Stimulated activated CD8-positive, alpha-beta memory T cell treated with anti-CD3 and anti-CD28 coated beads, Interleukin-7, amount 100 ng/mL, for 4 hours (primary cell): ENCODE measurements at places on chromosomes 1 and 21.

DNA sequence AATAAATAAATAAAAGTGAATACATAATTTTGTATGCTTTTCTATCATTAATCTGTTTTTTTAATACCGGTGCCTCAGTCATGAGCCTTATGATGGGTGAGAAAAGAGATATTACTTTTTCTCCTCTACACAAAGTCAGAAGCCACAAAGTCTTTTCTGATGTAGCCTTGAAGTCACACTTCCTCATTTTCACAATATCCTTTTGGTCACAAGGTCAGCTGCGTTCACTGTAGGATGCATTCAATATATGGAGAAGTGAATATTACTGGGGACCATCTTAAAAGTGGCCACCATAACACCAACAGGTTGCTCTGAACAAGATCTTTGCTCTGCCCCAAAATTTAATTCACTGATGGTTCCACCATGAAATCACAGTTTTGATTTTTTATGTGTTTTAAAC, 83.3 kb upstream of the TNR start:
- DNase-seq = no peak

GRCh38 chr1:229137271-229137670, 133.6 kb upstream of the RAB4A start:
- no peak for DNase-seq

GRCh38 chr1:205258719-205259118, 31.0 kb downstream of the TMCC2 start:
- DNase-seq = no peak

- no peak for DNase-seq
These were observed 249.1 kb downstream of the FOXD2 start for GRCh38 chr1:47686731-47687630.

DNA sequence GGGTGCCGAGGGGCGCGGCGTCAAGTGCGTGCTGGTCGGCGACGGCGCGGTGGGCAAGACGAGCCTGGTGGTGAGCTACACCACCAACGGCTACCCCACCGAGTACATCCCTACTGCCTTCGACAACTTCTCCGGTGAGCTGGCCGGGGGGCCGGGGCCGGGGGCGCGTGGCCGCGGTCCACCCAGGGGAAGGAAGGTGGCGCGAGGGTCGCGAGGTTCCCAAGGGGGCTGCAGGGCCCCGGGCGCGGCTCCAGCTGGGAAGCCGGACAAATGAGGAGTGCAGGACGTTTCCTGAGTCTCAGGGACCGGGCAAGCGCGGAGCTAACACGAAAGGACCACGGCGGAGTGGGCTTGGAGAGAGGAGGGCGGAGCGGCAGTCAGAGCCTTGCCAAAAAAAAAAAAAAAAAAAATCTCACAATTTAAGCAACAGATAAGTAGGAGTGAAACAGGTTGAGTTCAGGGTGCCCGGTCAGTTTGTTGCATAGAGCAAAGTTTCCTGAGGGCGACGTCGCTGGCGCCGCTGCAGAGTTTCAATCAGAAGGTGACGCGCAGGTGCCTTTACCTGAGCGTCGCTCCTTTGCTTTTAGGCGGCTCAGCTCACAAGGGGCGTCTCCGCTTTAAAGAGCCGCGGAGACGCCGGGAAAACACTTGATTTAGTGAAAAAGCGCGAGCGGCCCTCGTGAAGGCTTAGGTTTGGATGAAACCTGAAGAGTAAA, 750 bp downstream of the RHOU start:
- peak; percentile 3 for DNase-seq

- no peak for DNase-seq
These were observed 800.3 kb downstream of the PLA2G4A start for GRCh38 chr1:187629075-187629474.

DNA sequence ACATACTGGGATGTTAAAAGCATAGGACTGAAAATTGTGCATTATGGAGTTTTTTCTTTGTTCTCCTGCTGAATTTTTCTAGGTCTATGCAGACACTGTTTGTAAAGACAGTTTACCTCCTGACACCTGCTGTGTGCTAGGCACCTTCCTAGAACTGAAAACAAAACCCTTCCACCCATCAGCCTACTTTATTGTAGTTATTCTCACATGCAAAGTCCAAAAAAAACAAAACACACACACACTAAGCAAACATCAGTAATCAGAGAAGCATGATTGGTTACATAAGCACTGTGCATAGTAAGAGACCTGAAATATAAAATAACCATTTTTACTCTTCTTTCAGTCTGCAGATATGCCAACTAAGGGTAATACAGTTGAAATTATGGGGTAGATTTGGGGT, 195.1 kb downstream of the CRB1 start:
- no peak for DNase-seq

DNA sequence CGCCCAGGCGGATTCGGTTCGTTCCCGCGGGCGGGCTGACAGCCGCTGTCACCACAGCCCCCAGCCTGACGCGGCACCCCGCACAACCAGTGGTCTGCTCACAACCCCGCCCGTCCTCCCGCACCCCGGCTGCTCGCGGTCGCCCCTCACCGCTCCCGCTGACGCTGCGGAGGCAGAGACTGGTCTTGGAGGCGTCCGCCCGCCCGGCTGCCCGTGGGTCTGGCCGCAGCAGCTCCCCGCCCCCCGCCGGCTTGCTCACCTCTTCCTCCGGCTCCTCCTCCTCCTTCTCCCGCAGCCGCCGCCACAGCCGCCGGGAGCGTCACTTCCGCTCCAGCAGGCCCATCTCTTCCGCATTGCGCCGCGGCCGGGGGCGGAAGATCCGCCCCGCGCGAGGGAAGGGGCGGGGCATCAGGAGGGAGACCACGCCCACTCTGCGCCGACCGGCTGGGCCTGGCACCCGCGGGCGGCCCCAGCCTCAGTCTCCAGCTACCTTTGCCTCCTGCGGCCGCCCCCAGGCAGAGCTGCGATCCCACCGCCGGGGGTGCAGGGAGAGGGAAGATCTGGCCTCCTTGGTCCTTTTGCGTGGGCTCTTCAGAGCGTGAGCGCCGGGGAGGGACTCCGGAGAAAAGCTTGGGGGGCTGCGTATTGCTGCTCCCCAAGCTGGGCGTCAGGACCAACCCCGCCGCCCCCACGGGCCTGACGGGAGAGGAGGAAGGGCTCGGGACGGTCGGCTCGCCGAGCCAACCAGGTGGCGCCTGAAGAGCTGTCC, at the start of gene SYNJ1:
Gene SYNJ1, minus strand, starts transcription at position 327 of the 769 bp plus-strand sequence. CDS start 1,118 bp downstream, outside the sequence.
- DNase-seq = peak; percentile 94

DNA sequence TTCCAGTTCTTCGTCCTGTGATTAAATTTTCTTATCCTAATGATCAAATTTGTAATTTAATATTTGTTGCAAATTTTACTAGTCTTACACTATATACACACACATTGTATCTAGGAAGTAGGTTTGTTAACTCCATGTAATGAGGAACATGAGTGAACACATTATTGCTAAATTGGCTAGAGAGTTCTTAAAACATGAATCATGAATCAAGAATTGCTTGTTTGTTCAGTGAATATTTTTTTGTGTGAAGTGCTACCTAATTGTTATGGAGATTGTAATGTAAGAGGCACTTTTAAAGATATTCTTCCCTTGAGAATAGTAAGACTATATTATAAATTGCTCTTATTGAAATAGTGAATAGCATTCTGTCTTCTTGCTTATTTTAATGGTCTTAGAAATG, 4.6 kb downstream of the GPSM2 start:
- no peak for DNase-seq

- no peak for DNase-seq
These were observed 134.3 kb downstream of the PIK3R3 start for GRCh38 chr1:45998020-45998617.

DNA sequence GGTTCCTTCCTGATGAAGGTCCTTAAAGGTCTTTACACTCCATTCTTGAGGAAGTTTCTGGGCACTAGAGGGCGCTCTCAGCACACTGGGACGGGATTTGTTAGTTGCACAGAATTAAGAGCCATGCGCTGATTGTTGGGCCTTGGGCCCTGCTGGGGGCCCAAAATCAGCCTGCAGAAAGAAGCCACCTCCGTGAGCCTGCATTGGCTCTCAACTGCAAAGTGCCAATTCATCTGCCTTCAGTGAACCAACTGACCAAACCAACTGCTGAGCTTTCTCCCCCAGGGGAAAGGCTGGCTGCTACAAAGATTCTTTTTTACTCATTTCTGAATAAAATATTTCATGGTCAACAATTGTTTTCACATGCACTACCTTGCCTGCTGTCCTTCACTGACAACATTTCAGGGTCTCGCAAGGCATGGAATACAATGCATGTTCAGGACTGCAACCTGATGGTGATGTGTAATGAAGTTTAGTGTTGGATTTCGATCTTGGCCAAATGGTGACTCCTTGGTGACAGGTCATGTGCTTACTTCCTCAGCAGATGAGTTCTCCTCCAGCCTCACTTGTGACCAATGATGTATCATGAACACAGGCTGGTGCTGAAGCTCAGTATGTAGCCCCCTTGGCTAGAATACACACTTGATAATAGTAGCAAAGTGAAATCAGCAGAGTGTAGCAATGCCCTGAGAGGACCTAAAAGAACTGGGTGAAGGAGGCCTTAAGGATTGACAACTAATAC, 45.7 kb upstream of the PRDX6 start:
- peak; percentile 67 for DNase-seq

- DNase-seq = no peak
These were observed 111.9 kb downstream of the XCL2 start for GRCh38 chr1:168431882-168432281.
